ENCODE measurements at places on chromosomes 2 and 18. TPM values are rescaled to one million over a fixed set of nuclear protein-coding genes. Genes with fewer than 3 reads are reported as not detected.

GRCh38 chr2:85744741-85745601, 8.8 kb upstream of the ATOH8 start:
- peaks cover 49% of the 10 kb centered on the region for H3K4me1 ChIP-seq
- peak overlapping the region; percentile 73 for H3K27ac ChIP-seq
- H3K4me3 ChIP-seq = no peak overlapping the region
- DNase-seq = peak; percentile 59
- no peaks in the 10 kb centered on the region for H3K27me3 ChIP-seq

DNA sequence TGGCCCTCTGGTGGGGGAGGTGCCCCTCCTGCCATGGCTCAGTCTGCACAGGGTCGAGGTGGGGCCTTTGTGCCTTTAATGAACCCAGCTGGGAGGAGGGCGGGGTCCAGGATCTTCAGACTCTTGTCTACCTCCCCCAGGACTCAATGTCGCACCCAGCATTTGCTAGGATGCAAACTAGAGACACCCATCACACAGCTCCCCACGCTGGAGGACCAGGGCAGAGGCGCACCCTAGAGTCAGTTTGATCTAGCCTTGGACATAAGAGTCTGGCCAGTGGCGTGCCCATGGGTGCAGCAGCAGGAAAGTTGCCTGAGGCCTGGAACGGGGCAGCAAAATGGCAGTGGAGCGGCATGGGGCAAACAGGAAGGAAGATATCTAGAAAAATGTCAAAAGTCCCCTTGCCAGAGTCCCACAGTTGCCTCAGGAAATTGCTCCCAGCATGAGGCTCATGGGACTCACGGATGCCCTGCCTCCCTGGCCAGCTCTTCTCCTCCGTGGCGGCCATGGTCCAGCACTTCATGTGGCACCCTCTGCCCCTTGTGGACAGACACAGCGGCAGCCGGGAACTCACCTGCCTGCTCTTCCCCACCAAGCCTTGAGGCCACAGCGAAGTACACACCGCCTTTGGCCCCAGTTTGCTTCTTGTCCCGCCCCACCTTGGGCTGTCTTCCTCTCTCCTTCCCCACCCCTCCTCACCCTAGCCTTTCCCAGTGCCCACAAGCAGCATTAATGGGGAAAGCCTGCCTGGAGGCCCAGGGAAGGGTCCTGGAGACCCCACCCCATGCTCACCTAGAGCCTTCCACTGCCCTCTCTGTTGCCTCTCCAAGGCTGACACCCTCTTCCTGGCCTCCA, 17.7 kb downstream of the SH2D6 start:
- peak; percentile 41 for DNase-seq
- no peak overlapping the region for H3K4me3 ChIP-seq
- peak overlapping the region; percentile 90 for H3K27ac ChIP-seq
- H3K27me3 ChIP-seq = no peaks in the 10 kb centered on the region

GRCh38 chr2:216557413-216557812, 58.8 kb downstream of the RPL37A start:
- H3K27me3 ChIP-seq = no peaks in the 10 kb centered on the region
- DNase-seq = no peak
- no peak overlapping the region for H3K4me3 ChIP-seq
- H3K4me1 ChIP-seq = no peaks in the 10 kb centered on the region
- H3K27ac ChIP-seq = no peak overlapping the region

DNA sequence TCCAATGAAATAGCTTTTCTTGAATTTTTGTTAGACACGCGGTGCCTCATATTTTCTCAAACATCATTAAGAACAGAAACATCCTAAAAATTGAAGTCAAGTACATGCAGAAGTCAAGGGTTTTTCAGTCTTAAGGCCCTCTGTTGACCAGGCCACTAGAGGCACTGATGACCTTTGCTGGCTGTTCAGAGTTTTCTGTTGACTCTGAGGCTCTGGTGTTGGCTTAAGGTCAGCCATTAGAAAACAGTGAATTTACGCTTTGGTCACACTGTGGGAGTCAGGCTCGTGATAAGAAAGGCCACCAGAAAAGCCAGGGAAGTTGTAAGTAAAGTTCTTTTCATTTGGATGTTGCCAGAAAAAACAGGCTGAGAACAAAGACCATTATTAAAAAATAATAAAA, 5.8 kb upstream of the UPP2 start:
- H3K27me3 ChIP-seq = no peaks in the 10 kb centered on the region
- no peak overlapping the region for H3K4me3 ChIP-seq
- no peaks in the 10 kb centered on the region for H3K36me3 ChIP-seq
- peak overlapping the region; percentile 86 for H3K27ac ChIP-seq
- no peaks in the 10 kb centered on the region for H3K4me1 ChIP-seq
- no peak for DNase-seq

CNTNAP5 gene
- 0.50 TPM for total RNA-seq

PRADC1 gene
- total RNA-seq = 16.1 TPM

- no peak overlapping the region for H3K27ac ChIP-seq
- no peaks in the 10 kb centered on the region for H3K36me3 ChIP-seq
- no peak overlapping the region for H3K4me3 ChIP-seq
- H3K27me3 ChIP-seq = no peaks in the 10 kb centered on the region
- no peak for DNase-seq
Observed at GRCh38 chr2:101496279-101496678, 21.4 kb upstream of the RFX8 start.

GRCh38 chr18:79523206-79523735, 127.5 kb downstream of the NFATC1 start:
- no peaks in the 10 kb centered on the region for H3K27me3 ChIP-seq
- DNase-seq = no peak
- H3K4me1 ChIP-seq = no peaks in the 10 kb centered on the region
- no peak overlapping the region for H3K4me3 ChIP-seq
- no peaks in the 10 kb centered on the region for H3K36me3 ChIP-seq

SYT4 gene
- not detected for total RNA-seq

Measured in kidney (tissue), 22 donors.